ENCODE measurements at places on chromosomes 1 and 21.

DNA sequence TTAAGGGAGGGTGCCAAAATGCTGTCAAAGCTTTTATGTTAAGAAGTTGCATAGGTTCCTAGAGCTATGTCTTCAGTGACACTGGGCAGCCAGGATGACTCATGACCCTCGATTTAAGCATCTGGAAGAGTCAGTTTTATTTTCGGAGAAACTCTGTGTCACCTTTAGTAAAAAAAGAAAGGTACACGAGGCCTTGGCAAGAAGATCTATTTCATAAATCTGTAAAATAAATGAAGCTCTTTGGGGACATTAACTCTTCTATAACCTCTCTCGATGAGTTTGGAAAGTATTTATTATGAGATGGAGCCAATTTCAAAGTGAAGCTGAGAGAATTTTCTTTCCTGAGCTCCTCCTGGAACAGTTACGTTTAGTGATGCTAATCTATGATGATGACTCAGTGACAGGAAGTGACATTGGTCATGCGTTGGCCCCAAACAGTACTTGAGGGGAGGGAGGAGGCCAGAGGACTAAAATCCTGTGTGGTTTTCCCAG lies 156.5 kb downstream of the HLX start:
- DNase-seq = no peak

GRCh38 chr1:156704930-156705320 lies 458 bp downstream of the CRABP2 start:
- DNase-seq = no peak

- DNase-seq = no peak
Observed at GRCh38 chr1:64733581-64734286, 11.1 kb upstream of the RAVER2 start.

DNA sequence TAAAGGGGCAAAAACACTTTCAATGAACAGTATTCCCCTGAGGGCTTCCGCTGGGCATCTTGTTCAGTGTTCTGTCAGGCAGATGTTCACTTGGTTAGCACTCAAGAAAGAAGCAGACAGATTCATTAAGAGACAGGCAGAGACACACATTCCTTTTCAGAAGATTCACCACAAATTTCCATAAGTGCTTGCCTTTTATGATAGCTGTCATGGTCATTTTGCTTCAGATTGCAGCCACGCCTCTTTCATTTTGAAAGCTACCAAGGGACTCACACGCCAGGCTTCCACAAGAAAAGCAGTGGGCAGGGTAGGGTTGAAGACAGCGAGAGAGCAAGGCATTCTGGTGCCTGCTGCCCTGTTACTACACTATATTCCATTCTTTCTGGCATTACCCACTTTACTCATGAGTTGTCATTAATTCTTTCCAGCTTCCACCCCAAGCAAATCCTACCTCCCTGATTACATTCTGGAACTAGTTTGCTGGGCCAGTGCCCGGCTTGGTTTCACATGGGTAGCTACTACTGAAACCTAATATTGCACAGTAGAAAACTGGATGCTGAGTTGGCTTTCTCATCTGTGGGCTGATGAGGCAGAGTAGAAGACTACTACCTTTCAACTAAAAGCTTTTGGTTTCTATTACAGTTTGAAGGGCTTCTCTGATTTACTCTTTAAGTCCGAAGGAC lies 91.2 kb upstream of the COL24A1 start:
- peak; percentile 96 for DNase-seq

DNA sequence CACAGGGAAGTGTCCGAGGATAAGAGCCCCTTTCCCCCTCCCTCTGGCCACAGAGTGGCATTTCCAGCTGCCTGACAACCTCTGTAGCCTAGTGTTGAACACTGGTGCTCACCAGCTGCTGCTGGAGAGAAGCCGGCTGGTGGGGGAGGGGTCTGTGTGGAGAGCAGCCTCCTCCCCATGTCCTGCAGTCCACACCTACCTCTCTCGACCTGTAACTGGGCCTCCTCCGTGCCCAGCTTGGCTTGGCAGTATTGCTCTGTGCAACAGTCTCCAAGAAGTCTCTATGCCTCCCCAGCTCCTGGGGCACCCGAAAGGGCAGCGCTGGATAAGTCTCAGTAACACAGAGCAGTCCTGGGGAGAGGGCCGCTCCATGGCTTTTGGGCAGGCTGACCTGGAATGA lies 17.0 kb downstream of the PAPPA2 start:
- no peak for DNase-seq

GRCh38 chr1:224377676-224378006 lies 21.0 kb downstream of the CNIH4 start:
- DNase-seq = no peak
